ENCODE measurements at places on chromosomes 6 and 20. TPM values are rescaled to one million over a fixed set of nuclear protein-coding genes. Genes with fewer than 3 reads are reported as not detected.

The SLC39A7 gene
- total RNA-seq, result 90.4 TPM

The MARCKS gene
- 54.0 TPM for total RNA-seq

The ANKEF1 gene
- 5.2 TPM for total RNA-seq

The PEDS1 gene
- 16.9 TPM for total RNA-seq

The GTSF1L gene
- total RNA-seq, result not detected

The HMGN4 gene
- 94.0 TPM for total RNA-seq

The FITM2 gene
- total RNA-seq, result 7.9 TPM

GRCh38 chr6:67630146-67630545 lies 1004.9 kb upstream of the ADGRB3 start:
- peak; percentile 21 for DNase-seq

GRCh38 chr20:58714340-58714922 lies 21.8 kb downstream of the NPEPL1 start:
- no peak for DNase-seq

DNA sequence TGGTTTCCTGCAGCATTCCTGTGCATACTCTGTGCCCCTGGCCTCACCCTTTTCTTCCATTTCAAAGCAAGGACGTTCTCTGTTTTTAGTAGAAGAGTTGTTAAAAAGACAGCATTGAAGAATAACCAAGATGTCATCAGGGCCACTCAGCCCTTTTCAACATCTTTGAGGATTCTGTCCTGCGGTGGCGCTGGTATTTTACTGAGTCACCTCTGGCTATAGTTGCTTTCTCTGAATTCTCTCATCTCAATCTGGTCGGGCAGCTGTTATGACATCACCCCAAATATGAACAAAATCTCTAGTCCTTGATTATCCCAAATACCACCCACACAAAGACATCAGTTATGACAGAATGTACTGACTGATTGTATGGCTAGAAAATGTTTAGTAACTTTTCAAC lies 204.2 kb downstream of the GRIK2 start:
- peak; percentile 26 for DNase-seq

DNA sequence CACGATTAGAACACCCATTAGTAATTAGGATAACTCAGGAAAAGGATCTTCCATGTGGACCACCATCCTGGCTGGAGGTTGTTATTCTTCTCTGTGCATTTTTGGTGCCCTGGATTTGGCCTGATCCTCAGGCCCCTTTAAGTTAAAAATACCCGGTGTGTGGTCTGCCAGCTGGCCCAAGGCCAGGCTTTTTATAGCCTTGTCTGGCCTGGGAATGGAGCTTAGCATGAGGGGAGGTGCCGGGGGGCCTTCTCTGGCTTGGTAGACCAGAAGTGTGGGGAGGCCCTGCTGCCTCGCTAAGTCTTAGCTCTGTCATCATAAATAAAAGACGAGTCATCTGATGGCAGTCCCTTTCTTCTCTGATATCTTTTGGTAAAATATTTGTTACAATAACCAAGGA lies 71.4 kb downstream of the ARID1B start:
- no peak for DNase-seq

DNA sequence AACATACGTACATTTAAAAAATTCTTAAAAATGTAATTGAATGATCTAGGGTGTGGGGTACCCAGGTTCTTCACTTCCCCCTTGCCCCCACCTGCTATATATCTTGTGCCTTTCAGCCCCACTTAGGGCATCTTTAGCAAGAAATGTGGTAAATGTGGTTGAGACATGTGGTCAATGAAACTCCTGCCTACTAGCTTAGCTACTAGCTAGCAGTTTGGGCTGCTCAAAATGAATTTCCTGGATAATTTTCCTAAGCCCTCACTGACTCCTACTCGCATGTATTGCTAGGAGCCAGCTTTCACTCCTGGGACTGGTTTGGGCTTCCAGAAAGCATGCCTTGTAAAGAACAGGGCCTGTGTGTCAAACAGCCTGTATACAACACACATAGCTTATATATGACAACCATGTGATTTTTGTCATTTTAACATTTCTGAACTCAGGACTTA lies 257.3 kb downstream of the ATXN1 start:
- no peak for DNase-seq

DNA sequence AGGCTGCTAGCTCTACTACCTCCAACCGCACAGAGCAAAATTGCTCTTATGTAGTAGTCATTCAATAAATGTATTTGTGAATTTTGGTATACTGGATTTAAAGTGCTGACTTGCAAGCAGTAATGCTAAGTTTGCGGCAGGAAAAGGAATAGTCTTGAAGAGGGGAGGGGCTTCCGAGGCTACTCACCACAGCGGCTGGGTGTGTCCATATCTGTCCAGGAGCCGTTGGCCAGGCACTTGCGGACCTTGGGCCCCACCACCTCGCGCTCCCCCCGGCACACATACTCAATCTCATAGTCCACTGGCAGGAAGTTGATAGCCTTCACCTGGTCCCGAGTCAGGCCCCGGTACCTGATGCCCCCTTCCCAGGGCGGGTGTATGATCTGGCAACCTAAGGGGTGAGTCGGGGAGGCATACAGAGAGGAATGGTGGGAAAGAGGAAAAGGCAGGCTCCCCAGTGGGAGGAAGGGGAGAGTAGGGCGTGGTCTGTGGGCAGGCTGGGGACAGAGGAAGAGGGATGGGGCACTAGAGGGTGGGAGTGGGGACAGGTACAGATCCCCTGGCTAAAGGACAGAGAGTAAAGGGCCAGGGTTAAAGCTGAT lies 1.7 kb downstream of the GABBR1 start:
- no peak for DNase-seq

DNA sequence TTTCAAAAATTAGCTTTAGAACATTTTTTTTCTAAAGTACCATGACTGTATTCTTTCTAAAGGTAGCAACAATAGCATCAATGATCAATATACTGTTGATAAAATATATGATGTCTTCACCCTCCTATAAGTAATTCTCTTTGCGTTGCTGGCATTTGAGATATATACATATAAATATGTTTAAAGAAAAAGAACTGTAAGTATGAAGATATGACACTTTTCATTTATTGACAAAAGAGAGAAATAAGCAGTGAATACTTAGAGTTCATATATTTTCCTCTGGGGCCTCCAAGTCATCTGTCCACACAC lies 49.4 kb upstream of the SCGN start:
- no peak for DNase-seq

GRCh38 chr20:63446216-63447024 lies 26.0 kb downstream of the KCNQ2 start:
- no peak for DNase-seq

GRCh38 chr6:84107495-84107894 lies 73.9 kb downstream of the MRAP2 start:
- no peak for DNase-seq

- DNase-seq, result peak; percentile 86
Measured at GRCh38 chr6:54717849-54718455, 128.6 kb upstream of the FAM83B start.

DNA sequence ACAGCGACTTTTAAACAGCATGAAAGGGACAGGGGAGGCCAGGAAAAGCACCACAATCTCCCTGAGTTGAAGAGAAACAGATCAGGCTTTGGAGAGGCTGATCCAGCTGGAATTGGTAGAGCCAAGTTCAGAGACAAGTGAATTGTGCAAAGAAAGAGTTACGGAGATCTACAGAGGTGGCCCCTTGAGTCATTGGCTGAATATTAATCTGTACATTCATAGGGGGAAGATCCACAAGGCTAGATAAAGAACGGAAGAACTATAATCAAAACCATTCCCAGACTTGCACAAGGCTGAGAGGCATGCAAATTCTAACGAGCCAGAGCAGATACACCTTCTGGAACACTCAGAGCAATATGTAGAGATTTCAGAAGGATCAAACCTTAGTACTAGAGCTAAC lies 14.2 kb upstream of the FOXQ1 start:
- peak; percentile 80 for DNase-seq

DNA sequence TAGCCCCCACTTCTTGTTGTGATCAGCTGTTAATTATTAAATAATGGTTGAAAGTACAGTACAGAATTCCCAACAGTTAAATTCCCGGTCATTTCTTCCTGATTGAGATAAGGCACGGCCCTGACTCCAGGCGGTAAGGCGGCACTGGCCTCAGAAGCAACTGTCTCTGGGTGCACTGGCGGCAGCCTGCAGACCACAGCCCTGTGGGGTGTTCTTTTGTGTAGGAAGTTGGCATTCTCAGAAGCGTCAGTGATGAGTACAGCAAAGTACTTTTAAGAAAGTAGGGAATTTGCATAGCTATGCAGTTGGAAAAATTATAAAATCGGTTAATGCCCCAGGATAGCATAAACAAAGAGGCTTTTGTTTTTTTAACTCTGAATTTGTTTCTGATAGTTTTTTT lies 50.5 kb downstream of the SAMD5 start:
- DNase-seq, result no peak

- DNase-seq, result no peak
Measured at GRCh38 chr6:42368181-42368580, 83.5 kb downstream of the TRERF1 start.

DNA sequence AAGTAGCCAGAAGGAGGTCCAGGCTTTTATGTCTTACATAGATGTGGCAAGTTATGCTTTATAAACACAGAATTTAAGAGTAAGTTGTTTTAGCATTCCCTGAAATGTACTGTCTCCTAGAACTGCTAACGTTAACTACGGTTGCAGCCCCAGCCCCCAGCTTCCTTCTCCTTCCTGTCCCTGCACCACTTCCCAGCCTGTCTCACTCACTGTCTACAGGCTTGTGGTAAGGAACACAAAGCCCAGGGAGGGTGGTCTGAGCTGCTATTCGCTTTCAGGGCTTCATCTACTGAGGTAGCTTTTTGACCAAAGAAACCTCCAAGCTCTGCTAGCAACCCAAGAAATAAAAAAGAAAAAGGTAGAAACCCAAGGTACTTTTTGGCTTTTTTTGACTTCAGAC lies 35.9 kb downstream of the PCSK2 start:
- no peak for DNase-seq

DNA sequence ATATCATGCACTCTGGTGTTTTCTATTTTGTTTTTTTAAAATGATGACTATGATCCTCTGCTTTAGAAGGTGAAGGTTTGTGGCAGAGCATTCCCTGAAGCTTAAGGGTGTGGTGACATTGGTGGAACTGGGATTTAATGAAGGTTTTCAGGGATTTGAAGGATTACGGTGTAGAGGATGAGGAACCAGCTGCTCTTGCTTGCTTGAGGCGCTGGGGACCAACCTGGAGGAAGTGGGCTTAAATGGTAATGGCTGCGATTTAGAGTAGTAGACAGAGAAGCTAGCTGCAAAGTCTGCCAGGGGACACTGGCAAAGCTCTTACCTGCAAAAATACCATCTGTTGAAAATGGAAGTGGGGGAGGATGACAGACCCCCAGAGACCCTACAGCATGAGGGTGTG lies 241.8 kb downstream of the CLIC5 start:
- no peak for DNase-seq

DNA sequence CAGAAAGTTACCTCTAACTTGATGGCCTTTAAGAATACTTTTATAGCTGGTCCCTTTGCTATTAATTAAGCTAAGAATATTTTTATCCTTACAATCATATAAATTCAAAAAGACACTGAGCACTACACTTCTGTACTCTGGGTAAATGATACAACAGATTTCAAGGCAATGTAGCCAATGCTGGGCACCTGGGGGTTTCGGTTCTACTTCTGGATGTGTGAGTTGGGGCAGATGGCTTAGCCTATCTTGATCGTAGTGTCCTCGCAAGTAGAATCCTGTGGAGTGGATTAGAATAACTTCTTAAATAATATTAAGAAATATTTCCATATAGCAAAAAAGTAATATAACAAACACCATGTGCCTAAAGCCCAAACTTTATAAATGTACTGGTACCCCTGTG lies 96.9 kb upstream of the NT5E start:
- no peak for DNase-seq

DNA sequence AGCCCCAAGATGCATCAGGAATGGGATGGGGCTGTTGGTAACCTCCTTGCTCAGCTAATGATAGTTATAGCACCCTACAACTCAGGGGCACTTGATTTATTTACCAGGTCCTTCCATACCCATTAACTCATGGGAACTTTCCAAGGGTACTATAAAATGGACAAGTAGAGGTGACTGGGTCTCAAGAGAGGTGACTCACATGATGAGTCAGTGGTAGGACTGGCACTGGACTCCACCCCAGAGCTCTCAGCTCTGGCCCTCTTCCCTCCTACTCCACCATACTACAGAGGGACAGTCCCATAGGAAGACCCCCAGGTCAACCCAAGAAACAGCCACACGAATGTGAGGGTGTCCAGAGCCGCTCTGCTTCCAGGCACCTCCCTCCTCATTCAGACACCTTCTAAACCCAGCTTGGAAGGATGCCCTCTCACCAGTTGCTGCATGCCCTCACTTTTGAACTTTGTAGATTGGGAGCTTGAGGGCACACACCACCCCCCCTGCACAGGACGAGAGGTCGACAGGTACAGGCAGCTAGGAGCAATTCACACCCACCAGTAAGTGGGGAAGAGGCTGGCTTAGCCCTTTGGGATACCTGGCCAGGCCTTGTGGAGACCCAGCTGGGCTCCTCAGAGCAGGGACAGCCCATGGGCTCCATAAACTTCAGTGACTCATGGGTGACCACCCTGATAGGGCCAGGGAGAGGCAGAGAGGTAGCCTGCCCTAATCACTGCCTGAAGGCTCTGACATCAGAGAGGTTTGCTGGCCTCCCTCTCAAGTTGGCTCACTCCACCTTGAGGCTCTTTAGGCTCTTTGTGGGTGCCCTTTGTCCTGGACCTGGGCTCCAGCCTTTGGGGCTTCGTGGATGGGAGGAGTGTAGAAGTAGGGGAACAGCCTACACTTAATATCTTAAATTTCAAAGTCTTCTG lies 81.6 kb upstream of the MLN start:
- peak; percentile 69 for DNase-seq

DNA sequence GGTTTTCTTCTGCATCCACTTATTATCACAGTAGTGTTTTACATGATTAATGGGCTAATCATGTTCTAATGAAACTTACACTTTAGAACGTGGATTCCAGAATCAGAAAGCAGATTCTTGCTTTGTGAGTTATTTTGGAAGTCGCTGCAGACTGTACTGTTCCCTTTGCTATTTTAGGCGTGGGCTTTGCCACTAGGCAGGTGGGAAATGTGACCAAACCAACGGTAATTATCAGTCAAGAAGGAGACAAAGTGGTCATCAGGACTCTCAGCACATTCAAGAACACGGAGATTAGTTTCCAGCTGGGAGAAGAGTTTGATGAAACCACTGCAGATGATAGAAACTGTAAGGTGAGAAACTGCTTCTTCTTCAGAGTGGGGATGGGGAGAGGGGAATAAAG lies 598 bp downstream of the FABP7 start:
- DNase-seq, result no peak

- peak; percentile 75 for DNase-seq
Measured at GRCh38 chr6:158605266-158605878, 39.2 kb downstream of the DYNLT1 start.

DNA sequence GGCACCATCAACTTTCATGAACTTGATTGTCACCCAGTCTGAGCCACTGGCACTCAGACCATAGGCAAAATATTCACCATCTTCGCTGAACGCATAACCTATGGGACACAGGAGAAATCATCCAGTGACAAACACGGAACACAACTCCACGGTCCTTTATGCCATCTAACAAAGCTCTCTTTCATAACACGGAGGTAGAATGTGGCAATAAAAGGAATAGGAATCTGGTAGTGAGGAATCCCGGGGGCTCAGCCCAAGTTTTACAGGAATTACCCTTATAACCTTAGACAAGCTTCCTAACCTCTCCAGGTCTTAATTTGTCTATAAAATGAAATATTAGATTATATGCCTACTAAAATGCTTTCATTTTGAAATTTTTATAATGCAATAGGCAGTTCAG lies 29.4 kb downstream of the PREP start:
- no peak for DNase-seq

All from bronchial epithelial cell (primary cell).